CD4-positive, alpha-beta memory T cell (primary cell): ENCODE measurements at places on chromosomes 7 and 10. TPM values are rescaled to one million over a fixed set of nuclear protein-coding genes. Genes with fewer than 3 reads are reported as not detected.

TRIL gene
- polyA plus RNA-seq, result not detected

DNA sequence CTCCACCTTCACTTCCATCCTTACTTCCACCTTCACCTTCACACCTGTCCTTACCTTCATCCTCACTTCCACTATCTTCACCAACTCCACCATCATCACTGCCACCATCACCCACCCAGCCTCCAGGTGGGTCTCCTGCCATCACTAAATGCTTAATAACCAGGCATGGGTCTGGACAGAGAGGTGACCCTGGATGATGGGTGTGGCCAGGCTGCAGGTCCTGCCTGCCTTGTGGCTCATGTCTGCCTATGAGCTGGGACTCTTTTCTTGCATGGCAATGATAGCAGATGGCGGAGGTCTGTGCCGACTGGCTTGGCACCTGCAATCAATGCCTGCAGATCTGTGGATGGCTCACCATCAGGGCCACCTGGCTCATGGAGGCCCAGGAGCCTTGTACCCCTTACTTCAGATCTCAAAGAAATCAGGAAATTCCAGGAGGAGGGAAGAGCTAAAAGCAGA lies 60.1 kb upstream of the ELN start:
- H3K4me1 ChIP-seq, result no peaks in the 10 kb centered on the region
- no peaks in the 10 kb centered on the region for H3K36me3 ChIP-seq
- no peak overlapping the region for H3K27ac ChIP-seq
- H3K4me3 ChIP-seq, result no peak overlapping the region

TMEM176B gene
- polyA plus RNA-seq, result not detected

GRCh38 chr7:66886152-66886551 lies 34.9 kb upstream of the TMEM248 start:
- H3K4me1 ChIP-seq, result no peaks in the 10 kb centered on the region
- peaks cover 2% of the 10 kb centered on the region for H3K36me3 ChIP-seq
- no peaks in the 10 kb centered on the region for H3K27me3 ChIP-seq
- DNase-seq, result no peak

GRCh38 chr10:10849306-10849705 lies 168.4 kb upstream of the CELF2 start:
- H3K4me1 ChIP-seq, result no peaks in the 10 kb centered on the region
- no peak overlapping the region for H3K27ac ChIP-seq
- no peak for DNase-seq
- H3K36me3 ChIP-seq, result no peaks in the 10 kb centered on the region
- no peak overlapping the region for H3K4me3 ChIP-seq
- no peaks in the 10 kb centered on the region for H3K27me3 ChIP-seq
